ENCODE measurements at places on chromosomes 11 and 22. TPM values are rescaled to one million over a fixed set of nuclear protein-coding genes. Genes with fewer than 3 reads are reported as not detected.

HOATZ gene
- total RNA-seq = not detected

APOA4 gene
- total RNA-seq = not detected

NPTXR gene
- total RNA-seq = 0.05 TPM

POU2AF1 gene
- total RNA-seq = not detected

CASTOR1 gene
- 9.0 TPM for total RNA-seq

ANO1 gene
- total RNA-seq = 0.40 TPM

SCUBE2 gene
- total RNA-seq = 0.33 TPM

FOSL1 gene
- total RNA-seq = 125 TPM

GAL gene
- total RNA-seq = 6.8 TPM

NNMT gene
- total RNA-seq = 168 TPM

CDKN1C gene
- 3.2 TPM for total RNA-seq

KCNJ11 gene
- total RNA-seq = 0.30 TPM

MUC6 gene
- total RNA-seq = not detected

MPST gene
- total RNA-seq = 124 TPM

TRIM51 gene
- not detected for total RNA-seq

CARD16 gene
- 181 TPM for total RNA-seq

MMP7 gene
- total RNA-seq = not detected

SDHD gene
- total RNA-seq = 117 TPM

TSSK2 gene
- not detected for total RNA-seq

DEPDC5 gene
- total RNA-seq = 13.3 TPM

SLC22A12 gene
- total RNA-seq = not detected

MOGAT2 gene
- not detected for total RNA-seq

KDM4E gene
- not detected for total RNA-seq

UPB1 gene
- 0.10 TPM for total RNA-seq

PATE4 gene
- total RNA-seq = not detected

FGF19 gene
- total RNA-seq = not detected

SCGB1D1 gene
- not detected for total RNA-seq

POTEH gene
- not detected for total RNA-seq

GAB4 gene
- total RNA-seq = not detected

XKR3 gene
- total RNA-seq = not detected

WT1 gene
- not detected for total RNA-seq

AIFM3 gene
- total RNA-seq = 0.07 TPM

FIBIN gene
- total RNA-seq = not detected

RAB30 gene
- 5.0 TPM for total RNA-seq

FERMT3 gene
- total RNA-seq = 69.7 TPM

VSTM5 gene
- total RNA-seq = not detected

WNT11 gene
- not detected for total RNA-seq

PHOX2A gene
- not detected for total RNA-seq

KRTAP5-10 gene
- total RNA-seq = not detected

KDM2A gene
- total RNA-seq = 28.9 TPM

All from mammary microvascular endothelial cell (primary cell).